Foreskin keratinocyte (primary cell): ENCODE measurements at places on chromosomes 1 and 21. TPM values are rescaled to one million over a fixed set of nuclear protein-coding genes. Genes with fewer than 3 reads are reported as not detected.

DNA sequence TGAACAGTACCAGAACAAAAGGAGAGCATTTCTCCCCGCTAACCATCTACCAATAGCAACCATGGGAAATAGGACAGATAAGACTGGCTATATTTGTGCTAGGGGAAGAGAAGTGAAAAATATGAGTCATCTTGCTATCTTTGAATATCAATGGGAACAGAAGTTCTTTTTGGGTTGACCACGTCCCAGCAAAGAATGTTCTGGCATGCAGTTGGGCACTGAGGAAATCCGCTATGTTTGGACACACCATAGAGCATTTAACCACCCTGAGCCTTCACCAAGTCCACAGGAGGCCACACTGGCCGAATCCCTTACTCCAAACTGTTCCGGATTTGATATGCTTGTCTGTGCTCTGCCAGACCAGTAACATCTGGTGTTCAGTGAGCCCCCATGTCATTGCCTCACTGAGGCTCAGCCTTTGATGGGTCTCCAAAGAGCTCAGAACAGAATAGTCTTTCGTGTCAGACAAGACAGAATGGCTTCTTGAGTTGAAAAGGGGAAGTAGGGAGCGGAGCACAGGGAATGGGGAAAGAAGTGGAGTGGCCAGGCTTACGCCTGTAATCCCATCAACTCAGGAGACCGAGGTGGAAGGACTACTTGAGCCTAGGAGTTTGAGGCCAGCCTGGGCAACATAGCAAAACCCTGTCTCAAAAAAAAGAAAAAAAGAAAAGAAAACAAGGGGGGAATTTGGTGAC lies 81.4 kb downstream of the SMYD2 start:
- no peak for DNase-seq

- DNase-seq = peak; percentile 26
Measured at GRCh38 chr1:150528196-150528595, 12.6 kb downstream of the FALEC start.

DNA sequence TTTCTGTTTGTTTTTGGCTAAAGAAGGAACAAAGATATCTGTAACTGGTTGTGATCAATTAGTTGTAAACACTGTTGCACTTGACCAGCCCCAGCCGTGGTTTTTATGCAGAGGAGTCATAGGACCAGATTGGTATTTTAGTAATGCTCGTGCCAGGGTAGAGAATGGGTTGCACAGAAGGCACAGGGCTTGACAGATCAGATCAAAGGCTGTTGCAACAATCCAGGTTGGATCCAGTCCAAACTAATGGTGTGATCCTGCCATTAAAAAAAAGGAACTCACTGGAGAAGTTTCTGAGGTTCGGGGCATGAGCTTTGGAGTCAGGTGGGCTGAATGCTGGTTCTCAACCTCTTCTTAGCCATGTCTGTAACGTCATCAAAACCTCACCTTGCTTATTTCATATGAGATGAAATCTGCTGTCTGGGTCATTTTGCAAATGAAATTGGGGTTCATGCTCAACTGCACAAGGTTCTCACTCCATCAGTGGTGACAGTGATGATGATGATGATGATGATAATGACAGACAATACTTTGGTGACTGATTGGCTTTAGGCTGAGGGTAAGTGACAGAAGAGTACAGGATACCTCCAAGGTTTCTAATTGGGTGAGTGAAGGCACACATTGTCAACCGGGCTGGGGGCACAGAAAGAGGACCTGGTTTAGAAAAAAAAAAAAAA lies 43.1 kb downstream of the ZNF281 start:
- no peak for DNase-seq

The ATF3 gene
- total RNA-seq = 3.3 and 5.4 TPM in 2 replicates
